ENCODE measurements at places on chromosomes 3 and 15. TPM values are rescaled to one million over a fixed set of nuclear protein-coding genes. Genes with fewer than 3 reads are reported as not detected.

SRP14 gene
- 101 TPM for total RNA-seq

WDR76 gene
- total RNA-seq: 7.5 TPM

GOLGA6L2 gene
- not detected for total RNA-seq

TMEM207 gene
- total RNA-seq: not detected

AQP9 gene
- total RNA-seq: not detected

ALDH1A2 gene
- 2.7 TPM for total RNA-seq

AGBL1 gene
- not detected for total RNA-seq

SLCO2A1 gene
- not detected for total RNA-seq

SNX33 gene
- total RNA-seq: 24.8 TPM

CYP1A1 gene
- 3.4 TPM for total RNA-seq

Measured in tracheal epithelial cell (primary cell).